Activated CD8-positive, alpha-beta T cell treated with anti-CD3 and anti-CD28 coated beads for 36 hours (primary cell): ENCODE measurements at places on chromosomes 1 and 21. TPM values are rescaled to one million over a fixed set of nuclear protein-coding genes. Genes with fewer than 3 reads are reported as not detected.

The ACP6 gene
- total RNA-seq = 16.9 TPM

The NEGR1 gene
- total RNA-seq = not detected

The MIXL1 gene
- 0.16 TPM for total RNA-seq

The UBL4B gene
- not detected for total RNA-seq
